OCI-M1 (cell line): ENCODE measurements at places on chromosomes 12 and 14.

DNA sequence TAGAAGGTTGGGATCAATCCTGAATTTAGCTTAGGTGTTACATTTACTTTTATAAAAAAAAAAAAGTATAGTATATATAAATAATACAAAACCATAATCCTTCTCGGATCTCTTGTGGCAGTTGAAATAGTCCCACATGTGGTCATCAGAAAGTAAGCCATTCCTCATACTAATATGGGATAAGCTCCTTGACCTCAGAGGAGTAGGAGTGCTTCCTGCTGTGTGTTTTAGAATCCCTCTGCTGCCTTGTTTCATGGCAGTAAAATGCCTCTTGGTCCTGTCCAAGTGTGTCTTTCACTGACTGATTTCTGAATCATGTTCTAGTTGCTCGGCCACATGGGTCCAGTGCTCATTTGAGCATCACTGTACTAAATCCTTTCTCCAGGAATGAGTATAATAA lies 117.0 kb downstream of the NTN4 start:
- no peak for DNase-seq

- peak; percentile 31 for DNase-seq
Measured at GRCh38 chr12:1529862-1530591, 64.4 kb downstream of the FBXL14 start.

DNA sequence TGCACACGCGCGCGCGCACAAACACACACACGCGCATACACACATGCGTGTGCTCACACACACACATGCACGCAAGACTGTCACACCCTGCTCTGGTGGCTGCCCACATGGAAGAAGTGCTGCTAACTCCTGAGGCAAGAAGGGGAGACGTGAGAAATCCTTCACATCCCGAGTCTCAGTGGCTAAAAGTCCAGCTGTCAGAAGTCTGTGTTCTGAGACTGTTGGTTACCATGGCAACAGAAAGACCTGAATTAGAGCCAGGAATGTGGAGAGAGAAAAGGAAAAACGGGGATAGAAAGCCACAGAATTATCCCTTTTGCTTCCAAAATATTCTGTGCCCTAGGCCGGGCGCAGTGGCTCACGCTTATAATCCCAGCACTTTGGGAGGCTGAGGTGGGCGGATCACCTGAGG lies 71.2 kb downstream of the PPFIBP1 start:
- DNase-seq: no peak

DNA sequence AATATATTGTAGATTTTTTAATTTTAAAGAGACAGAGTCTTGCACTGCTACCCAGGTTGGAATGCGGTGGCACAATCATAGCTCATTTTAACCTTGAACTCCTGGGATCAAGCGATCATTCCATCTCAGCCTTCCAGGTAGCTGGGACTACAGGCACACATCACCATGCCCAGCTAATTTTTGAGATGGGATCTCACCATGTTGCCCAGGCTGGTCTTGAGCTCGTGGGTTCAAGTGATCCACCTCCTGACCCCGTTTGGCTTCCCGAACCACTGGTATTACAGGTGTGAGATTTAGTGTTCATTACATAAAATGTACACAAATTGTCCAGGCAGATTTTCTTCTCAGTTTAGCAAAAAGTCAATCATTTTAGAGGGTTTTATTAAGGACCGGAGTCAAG lies 13.6 kb downstream of the SNX6 start:
- no peak for DNase-seq

- no peak for DNase-seq
Measured at GRCh38 chr14:102734436-102734835, 42.8 kb upstream of the TRAF3 start.

DNA sequence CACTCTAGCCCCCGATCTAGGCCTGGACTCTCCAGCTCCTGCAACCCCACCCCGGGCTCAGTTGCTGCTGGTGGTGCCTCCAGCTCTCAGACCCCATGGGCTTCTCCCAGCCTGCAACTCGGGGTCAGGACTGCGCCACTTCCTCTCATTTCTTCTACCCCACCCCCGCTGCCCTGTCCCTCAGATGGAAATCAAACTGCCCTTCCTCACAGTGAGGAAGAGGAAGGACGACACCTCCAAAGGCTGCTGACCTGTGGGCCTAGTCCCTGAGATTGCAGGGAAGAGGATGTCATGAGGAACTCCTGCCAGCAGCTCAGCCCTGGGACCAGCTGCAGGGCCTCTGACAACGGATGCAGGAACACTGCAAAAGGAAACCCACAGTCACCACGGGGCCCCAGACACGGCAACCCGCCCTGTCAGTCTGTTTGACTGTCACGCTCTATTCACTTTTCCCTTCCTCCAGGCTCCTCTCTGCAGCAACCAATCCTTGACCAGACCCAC lies 29.3 kb upstream of the PNMA1 start:
- peak; percentile 38 for DNase-seq

GRCh38 chr12:64968989-64969819 lies 144.8 kb downstream of the TBC1D30 start:
- DNase-seq: no peak

GRCh38 chr12:85676816-85677749 lies 159.1 kb downstream of the RASSF9 start:
- no peak for DNase-seq

DNA sequence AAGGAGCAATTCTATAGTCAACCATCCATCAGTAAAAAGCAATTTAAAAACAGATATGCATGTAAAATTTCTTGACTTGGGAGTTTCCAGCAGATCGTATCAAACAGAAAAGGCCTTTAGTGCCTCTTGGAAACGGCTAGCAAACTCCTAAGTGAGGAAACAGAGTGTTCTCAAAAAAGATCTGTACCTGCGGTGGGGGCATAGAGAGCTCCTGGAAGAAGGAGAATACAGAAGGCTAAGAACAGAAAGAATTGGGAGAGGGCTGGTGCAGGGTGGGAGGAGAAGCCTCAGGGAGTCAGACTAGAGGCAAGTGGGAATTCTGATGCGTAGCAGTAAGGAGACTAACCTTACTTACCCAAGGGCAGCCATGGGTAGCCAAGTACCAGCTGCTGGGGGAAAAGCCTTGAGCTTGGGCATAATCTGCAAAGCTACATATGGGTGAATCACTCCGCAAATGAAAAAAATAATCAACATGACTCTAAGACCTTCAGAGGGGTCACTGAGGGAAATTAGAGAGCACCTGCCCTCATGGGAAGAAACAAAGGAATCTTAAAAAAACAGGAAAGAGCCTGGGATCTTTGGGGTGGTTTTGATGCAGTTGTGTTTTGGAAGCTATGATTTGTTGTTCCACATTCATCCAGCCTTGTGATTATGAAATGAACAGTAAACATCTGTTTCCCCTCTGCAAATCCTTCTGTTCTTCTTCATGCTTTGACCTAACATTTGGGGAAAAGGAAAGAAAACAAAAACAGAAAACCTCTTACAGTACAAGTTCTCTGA lies 10.4 kb downstream of the RHOJ start:
- DNase-seq: no peak

GRCh38 chr12:62537551-62537950 lies 70.9 kb downstream of the MON2 start:
- DNase-seq: peak; percentile 9
